ENCODE measurements at places on chromosomes 3 and 15.

- no peak for DNase-seq
Observed at GRCh38 chr3:52004163-52004787, 8.6 kb upstream of the RPL29 start.

- DNase-seq = no peak
Observed at GRCh38 chr15:92146511-92147150, 247.1 kb upstream of the ST8SIA2 start.

DNA sequence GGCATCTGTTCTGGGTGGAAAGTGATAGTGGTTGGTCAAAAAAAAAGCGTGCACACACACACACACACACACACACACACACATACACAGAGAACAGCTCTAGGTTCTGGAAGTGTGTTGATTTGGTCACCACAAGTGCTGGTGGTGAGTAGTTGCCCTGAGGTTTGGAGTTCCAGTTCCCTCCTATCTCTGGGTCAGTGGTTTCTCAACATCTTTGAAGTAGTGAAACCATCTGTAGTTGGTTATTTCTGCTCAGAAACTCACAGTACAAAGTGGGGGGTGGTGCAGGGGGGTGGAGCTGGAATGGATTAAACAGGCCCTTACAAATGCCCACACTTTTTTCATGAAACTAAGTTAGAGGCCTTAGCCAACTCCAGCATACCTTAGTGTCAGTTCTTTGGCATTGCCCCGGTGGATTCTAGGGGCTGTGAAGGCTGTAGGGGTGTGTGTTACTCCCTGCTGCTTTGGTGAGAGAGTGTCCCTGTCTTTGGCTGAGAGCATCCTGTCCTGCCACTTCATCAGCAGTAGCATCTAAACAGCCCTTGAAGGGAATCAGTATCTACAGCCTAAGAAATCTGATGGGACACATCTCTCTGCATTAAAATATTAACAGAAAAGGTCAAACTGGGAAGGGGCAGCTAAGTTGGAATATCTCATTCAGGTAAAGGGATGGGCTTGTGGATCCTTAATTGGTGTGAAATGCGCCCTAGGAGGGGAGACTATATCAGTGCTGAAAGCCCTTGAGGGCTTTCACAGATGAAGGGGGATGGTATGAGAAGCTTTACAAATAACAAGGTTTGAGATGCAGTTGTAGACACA is 20.6 kb downstream of the SMAD3 start:
- DNase-seq = no peak

DNA sequence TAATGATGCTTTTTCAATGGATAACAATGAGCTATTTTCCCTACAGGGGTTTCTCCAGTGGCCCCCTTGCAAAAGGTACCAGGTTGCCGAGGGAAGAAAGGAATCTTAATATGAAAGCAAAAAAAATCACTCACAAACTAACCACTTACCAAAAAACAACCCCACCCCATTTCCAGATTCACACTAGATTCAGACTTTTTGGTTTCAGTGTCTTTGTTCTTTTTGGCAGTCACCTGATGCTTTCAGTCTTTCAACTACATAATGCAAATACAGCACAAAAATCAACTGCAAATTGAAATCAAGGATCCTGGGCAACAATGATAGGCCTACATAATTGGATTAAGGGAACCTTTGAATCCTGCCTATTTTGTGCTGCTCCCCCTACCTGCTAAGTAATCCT is 71.1 kb upstream of the RAP2B start:
- DNase-seq = no peak

- DNase-seq = no peak
Observed at GRCh38 chr15:57947781-57948180, 117.7 kb downstream of the ALDH1A2 start.

DNA sequence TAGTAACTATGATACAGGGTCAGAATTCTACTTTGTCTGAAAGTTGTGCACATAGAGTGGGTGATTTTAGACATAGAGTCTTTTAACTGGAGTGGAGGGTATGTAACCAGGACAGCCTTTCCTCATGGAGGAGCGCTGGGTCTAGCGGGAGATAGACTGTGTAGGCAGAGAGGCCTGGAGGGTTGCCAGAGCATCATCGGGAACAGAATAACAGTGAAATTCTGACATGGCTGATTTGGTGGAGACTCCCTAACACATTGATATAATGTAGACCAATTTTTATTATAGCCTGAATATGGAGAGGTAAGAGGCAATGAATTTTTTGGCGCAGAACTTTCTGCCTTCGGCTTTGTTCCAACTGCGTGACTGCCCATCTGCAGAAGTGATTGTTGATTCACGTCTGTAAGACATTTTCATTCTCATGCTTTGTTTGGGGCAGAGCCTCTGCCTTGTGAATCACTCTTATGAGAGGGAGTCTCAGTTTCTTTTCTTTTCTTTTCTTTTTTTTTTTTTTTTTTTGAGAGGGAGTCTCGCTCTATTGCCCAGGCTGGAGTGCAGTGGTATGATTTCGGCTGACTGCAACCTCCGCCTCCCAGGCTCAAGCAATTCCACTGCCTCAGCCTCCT is 16.0 kb downstream of the LPP start:
- DNase-seq = no peak

DNA sequence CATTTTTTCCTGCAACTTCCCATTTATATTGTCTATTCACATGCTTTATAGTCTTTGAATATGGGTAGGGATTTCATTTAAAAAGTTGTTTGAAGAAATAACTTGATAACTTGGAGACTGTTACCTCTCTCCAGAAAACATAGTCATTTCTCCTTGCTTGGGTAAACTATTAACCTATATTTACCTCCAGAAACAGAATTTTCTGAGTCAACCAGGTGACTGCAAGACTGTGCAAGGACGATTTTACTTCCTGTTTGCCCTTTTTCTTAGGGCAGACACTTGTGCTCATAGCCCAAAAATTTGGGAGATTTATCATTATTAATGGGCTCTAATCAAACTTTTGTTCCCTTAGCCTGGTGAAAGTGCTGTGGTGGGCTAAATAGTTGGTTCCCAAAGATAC is 14.3 kb upstream of the MOBP start:
- no peak for DNase-seq

DNA sequence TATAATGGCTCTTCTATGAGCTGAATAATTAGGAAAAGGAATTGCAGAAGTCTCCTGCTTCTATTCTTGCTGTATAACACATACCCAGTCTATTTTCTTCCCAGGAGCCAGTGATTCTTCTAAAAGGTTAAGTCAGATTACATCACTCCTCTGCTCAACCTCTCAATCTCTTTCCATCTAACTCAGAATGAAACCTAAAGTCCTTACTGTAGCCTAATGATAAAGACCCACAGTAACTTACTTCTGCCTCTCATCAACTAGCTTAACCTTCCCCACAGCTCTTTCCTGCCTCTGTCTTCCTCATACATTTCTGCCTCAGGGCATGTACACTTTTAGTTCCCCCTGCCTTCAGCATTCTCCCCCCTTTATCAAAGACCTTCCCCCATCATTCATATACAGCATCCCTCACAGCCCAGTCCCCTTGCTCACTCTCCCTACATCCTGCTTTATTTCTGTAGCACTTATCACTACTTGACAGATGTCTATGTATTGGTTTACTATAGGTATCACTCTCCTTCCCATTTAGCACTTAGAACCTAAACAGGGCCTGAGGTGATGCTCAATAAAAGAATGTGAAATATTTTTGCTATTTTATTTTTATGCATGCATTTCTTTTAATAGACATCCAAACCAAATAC is 28.5 kb upstream of the CMTM6 start:
- DNase-seq = no peak

GRCh38 chr15:63052961-63053698 is 10.6 kb downstream of the TPM1 start:
- DNase-seq = no peak

DNA sequence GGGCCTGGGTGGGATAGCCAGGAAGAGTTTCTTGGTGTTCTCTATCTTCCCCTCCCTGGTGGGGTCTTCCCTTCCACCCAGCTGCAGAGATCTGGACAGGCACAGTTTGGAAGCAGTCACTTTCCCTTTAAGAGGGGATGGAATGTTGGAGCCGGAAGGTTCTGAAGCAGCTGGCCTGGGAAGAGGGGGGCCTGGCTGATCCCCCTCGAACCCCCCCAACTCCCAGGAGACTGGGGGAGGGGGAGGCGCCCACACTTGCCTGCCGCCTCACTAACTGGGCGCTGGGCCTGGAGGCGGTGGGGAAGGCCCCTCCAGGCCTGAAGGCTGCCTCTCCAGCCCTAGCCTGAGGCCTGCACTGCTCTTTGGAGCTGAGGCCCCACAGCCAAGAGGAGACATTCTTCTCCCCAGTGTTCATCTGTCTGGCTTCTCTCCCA is 1.4 kb downstream of the DVL3 start:
- no peak for DNase-seq

DNA sequence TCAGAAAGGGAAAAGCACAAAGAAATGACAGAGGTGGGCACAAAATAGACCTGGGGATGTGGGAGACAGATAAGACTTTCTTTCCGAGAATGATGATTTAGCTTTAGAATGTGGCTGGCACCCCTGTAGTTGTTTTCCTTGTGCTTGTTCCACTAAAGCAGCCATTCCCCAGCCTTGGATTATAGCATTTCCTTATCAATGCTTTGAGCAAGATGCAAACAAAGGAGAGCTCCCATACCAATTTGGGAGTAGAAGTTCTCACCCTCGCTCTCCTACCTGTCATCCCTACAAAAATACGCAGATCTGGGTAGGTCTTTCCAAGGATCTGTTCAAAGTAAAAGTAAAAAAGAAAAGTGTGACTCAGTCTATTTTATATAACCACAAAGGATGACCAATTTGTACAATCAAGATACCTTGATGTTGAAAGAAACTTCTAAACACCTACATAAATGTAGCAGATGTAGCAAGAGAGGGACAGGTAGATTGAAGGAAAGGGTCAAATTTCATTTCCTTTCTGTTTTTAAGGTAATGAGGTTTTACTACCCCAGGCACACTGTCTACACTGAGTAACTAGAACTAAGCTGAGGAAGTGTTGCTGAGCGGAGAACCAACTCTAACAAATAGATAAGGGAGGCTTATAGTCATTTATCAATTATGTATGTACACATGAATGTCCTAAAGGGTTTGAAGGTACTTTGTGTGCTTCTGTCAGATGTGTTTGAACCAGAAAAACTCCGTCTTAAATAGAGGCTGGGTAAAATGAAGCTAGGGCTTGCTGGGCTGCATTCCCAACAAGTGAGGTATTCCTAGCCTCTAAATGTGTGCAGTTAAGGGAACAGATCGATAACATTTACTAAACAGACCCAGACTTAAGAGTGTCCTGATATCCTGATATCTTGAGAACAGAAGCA is 91.1 kb upstream of the LRRN1 start:
- no peak for DNase-seq

DNA sequence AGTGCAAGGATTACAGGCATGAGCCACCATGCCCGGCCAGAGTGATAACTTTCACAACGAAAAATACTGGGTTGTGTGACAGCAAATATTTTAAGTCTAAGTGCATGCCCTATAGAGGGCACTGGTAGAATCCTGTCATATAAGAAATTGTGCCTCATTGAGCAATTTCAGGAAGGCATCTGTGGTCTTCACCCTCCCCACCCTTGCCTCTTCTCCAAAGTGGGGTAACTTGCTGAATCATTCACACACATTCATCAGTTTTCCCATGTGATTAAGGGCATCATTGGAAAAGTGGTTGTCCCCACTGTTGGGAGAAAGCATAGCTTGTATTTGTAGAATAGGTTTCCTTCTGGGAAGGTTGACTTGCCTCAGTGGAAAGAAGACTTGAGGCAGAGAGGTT is 9.2 kb downstream of the MITF start:
- no peak for DNase-seq

GRCh38 chr3:55965776-55966175 is 478.7 kb upstream of the WNT5A start:
- no peak for DNase-seq

DNA sequence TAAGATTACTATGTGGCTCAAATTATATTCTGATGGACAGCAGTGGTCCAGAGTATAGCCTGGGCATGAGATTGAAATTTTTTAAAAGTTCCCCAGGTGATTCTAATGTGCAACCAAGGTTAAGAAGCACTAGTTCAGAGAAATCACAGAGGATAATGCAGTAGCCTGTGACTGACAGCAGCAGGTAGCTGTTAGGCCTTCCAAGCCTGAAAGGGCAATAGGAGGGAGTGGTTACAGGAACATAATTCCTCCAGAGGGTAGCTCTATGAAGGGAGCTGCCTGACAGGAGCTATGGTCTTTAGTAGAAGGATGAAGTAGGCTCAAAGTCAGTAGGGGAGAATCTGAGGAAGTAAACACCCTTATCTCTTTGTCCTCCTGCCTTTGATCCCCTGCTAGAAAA is 342.9 kb upstream of the PPP2R3A start:
- no peak for DNase-seq

DNA sequence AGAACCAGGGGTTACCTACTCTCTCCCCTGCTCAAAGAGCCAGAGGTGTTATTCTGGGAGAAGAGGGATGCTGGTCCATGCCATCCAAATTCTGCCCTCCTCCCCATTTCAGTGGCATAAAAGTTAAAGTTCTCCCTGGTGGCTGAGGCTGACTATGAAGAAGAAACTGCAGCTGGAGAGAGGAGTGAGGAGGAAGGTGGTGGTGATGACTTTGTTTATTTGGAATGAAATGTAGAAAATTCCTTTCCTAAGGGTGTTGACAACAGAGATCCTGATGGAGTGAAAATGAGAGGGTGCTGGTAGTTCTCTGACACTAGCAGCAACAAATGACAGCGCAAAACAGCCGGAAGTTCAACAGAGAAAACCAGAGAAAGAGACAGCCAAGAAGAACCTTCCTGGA is 100.4 kb downstream of the PCCB start:
- DNase-seq = no peak

DNA sequence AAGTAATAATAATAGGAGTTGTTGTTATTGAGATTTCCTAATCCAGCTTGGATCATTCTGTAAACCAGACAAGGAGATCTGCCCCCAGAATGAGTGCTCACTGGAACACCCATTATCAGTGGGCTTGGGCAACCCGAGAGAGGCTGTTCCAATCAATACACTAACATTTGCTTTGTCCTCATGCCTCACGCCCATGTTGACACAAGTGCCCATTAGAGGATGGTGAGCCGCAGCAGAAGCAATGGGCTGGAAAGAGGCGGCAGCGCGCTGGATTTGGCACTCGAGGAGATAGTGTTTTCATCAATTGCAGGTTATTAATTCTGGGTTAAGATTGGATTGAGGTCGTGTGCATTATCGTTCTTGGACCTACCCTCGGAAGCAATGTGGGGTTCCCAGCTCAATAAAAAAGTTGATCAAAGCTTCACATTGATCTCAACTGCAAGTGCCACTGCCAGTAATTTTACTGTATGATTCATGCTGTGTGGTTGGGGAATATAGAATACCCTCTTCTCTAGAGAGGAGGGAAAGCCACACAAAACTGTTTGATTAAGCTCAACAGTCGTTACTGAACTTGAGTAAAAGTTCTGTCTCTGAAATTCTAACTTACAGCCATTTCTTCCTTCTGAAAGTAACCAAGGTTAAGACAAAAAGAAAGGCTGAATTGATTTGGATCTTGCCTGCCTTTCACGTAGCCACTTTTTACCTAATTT is 15.7 kb downstream of the LYZL4 start:
- no peak for DNase-seq
